A549 treated with dexamethasone at 1 μM for 4 hours (cell line): ENCODE measurements at places on chromosomes 3 and 15. TPM values are rescaled to one million over a fixed set of nuclear protein-coding genes. Genes with fewer than 3 reads are reported as not detected.

Gene ARL6IP5
- total RNA-seq, result 76.7 to 98.6 TPM (median 80.9 TPM) in 5 replicates

Gene ZNF639
- total RNA-seq, result 15.0 to 23.5 TPM (median 21.2 TPM) in 5 replicates

Gene MYLK
- total RNA-seq, result 13.5 to 18.4 TPM (median 16.9 TPM) in 5 replicates

Gene HCN4
- 0.15 to 0.38 TPM (median 0.37 TPM) in 5 replicates for total RNA-seq

Gene DYNLT2B
- total RNA-seq, result 21.7 to 25.7 TPM (median 22.7 TPM) in 5 replicates

Gene GOLGA8Q
- total RNA-seq, result 0.09 to 0.17 TPM in 2 of 5 replicates, not detected in the others

Gene RETNLB
- not detected in 5 replicates for total RNA-seq

Gene SNTN
- total RNA-seq, result not detected in 5 replicates

Gene EPHA6
- 0.08 to 0.15 TPM (median 0.09 TPM) in 3 of 5 replicates, not detected in the others for total RNA-seq

Gene THAP10
- 4.1 to 5.6 TPM (median 4.7 TPM) in 5 replicates for total RNA-seq

Gene TBCCD1
- 5.8 to 7.6 TPM (median 6.9 TPM) in 5 replicates for total RNA-seq

Gene FAM3D
- not detected in 5 replicates for total RNA-seq

Gene GP5
- total RNA-seq, result 0.02 to 0.04 TPM in 2 of 5 replicates, not detected in the others

Gene CCDC80
- 47.0 to 76.4 TPM (median 69.6 TPM) in 5 replicates for total RNA-seq

Gene GXYLT2
- total RNA-seq, result 1.0 to 1.5 TPM (median 1.2 TPM) in 5 replicates

Gene PATL2
- 0.11 to 0.26 TPM (median 0.18 TPM) in 5 replicates for total RNA-seq
